ENCODE measurements at places on chromosomes 2 and 18.

DNA sequence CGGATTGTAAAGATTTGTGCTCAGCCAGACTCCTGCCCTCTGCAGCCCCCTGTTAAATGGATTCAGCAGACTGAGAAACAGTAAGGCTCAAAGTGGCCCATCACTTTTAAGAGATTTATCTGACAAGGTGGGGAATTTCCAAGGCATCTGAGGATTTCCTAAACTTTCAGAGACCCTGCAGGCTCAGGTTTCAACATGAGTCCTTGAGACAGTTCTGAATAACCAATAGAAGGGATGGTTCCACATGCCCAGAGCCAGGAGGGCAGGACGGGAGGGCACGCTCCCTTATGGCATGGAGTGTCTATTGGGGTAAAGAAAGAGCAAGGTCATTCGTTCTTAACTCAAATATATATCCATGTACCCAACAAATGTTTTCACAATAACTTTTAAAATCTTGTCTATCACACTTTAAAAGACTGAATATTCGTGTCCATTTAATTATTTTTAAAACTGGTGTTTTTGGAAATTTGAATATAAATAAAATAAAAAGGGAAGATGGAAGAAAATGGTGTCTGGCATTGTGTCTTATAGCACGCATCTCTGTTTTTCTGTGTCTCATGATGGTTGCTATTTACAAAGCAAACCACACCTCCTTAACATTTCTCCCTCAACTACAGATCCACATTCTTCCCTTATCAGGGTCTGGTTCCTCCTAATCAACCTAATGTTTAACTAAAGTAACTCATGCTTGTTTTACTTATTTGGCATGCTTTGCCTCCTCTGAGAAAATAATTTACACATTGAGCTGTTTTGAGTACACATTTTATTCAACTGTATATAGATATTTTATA, 56.0 kb upstream of the DSG1 start:
- no peak for DNase-seq

DNA sequence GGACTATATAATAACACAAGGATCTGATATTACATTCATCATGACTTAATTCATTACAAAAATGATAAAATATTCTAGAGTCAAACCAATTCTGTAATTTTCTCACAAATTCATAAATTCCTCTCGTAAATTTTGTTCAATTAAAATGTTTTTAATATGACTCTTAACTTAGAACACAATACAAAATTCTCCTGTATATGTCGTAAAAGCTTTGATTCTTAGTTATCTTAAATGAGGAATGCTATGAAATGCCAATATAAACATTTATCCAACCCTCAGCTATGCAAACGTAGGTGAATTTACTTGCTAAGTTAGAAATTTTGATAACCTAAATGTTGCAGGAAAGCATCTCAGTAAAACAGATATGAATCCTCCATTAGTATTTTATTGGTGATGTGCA, 28.9 kb downstream of the ARHGAP15 start:
- no peak for DNase-seq

GRCh38 chr2:57450170-57450569, 596.4 kb upstream of the VRK2 start:
- DNase-seq: no peak

DNA sequence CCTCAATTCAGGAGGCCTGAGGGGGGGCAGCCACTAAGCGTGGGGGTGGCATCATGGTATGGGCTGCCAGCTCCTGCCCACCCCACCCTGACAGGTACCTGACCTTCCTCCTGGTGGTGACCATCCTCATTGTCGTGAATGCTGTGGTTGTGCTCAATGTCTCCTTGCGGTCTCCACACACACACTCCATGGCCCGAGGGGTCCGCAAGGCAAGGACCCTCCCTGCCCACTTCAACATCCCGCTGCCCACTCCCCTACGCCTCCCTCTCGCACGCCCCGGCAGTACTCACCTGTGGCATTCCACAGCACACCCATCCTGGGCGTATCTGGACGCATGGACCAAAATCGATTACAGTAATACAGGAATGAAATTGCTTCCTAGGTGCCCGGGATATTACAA, 4.0 kb downstream of the CHRNG start:
- DNase-seq: no peak

- no peak for DNase-seq
Measured at GRCh38 chr18:51342815-51343214, 145.3 kb upstream of the MEX3C start.

DNA sequence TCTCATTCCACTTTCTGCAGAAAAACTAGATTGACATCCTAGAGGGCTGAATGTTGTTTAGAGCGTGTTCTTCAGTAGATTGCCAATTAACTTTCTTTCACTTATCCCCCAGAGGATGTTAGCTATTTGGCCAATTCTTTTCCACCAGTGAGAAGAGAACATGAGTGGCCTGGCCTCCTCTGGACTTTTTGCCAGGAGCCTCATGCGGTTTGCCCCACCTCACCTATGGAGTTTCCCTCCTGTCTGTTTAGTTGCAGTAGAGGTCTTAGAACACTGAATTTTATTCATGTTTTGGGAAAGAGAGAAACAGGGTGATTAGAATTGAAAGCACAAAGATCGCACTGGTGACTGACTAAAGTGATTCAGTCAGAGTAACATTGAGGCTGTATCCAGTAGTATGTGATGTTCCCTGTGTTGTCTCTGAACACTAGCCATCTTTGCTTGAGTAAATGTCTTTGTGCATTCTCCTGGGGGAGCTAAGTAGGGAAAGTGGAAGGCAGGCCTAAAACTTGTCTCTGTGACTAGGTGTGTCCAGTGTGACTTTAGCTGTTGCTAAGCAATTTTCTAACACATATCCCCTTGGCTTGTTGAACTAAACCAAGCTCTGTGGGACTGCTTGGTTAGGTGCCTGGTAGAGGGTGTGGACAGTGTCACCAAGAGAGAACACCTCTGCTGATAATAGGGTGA, 34.0 kb downstream of the UGP2 start:
- DNase-seq: no peak

GRCh38 chr2:85131116-85131515, 2.1 kb upstream of the TCF7L1 start:
- DNase-seq: no peak
